ENCODE measurements at places on chromosomes 2 and 18.

GRCh38 chr2:1256632-1257324 lies 156.5 kb upstream of the TPO start:
- no peak for DNase-seq

DNA sequence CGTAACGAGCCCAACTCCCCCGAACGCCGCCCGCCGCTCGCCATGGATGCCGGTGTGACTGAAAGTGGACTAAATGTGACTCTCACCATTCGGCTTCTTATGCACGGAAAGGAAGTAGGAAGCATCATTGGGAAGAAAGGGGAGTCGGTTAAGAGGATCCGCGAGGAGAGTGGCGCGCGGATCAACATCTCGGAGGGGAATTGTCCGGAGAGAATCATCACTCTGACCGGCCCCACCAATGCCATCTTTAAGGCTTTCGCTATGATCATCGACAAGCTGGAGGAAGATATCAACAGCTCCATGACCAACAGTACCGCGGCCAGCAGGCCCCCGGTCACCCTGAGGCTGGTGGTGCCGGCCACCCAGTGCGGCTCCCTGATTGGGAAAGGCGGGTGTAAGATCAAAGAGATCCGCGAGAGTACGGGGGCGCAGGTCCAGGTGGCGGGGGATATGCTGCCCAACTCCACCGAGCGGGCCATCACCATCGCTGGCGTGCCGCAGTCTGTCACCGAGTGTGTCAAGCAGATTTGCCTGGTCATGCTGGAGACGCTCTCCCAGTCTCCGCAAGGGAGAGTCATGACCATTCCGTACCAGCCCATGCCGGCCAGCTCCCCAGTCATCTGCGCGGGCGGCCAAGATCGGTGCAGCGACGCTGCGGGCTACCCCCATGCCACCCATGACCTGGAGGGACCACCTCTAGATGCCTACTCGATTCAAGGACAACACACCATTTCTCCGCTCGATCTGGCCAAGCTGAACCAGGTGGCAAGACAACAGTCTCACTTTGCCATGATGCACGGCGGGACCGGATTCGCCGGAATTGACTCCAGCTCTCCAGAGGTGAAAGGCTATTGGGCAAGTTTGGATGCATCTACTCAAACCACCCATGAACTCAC lies 673 bp downstream of the PCBP1 start:
- peak; percentile 72 for DNase-seq

DNA sequence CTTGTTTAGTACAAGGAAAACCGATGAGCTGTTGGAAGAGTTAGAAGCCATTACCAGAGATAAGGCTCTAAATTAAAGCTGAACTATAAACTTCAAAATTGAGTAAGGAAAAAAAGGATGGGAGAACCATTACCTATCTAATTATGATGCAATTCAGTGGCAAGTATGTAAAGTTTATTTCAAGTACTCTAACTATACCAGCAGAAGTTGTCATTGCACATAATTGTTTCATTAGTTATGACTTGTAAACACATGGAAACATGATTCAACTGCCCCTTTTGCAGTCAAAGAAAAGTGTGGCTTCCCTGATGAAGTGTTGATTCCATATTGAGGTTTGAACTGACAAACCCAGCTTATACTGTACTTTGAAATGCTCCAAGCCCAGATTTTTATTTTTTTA lies 324.1 kb upstream of the KCNJ3 start:
- DNase-seq = no peak

DNA sequence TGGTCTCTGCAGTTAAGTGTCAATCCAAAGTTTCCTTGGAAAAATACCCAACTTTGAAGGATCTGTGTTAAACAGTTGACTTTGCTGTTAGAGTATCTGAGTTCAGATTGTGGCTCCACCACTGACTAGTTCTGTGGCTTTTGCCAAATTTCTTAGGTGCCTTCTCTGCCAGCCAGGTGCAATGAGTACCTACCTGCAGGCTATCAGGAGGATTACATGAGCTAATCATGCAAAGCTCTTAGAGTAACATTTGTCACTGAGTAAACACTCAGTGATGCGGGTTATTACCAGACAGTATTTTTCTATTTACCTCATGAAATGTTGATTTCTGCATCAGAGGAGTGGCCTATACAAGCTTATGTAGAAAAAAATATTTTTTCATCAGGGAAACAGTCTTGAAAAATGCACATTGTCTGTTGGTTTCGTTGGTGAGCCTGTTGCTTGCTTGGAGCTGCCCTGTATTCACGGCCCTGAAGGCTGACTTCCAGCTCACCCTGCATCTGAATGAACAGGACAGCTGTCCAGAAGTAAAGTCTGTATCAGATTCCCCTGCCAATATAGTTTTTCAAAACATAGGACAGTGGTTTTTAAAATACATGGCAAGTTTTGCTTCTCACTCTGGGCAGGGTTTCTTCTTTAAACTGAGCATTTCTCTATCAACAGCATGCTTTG lies 235.1 kb downstream of the CDCA7 start:
- DNase-seq = no peak

DNA sequence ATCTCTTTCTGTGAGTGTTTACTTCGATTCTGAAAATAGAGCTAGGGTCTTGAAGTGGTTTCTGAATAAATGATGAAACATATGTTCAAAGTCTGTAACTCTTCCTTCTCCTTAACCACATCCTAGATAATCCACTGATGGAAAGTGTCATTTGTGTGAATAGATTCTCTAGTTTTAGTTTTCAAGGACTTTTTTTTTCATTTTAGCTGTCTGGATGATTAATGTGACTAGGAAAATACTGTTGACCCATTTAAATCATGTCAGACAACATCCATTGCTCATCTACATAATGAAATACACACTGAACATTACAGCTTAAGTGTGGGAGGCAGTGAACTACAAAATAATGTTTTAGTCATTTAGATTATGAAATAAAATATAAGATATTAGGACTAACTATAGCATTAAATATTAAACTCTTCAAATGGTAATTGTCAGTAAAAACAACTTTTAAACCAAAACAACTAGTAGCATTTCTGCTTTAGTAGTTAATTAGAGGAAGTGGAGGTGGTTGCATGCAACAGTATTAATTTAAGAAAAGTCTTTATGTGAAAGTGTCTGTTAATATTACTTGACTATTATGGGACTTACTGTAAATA lies 39.1 kb upstream of the DLX1 start:
- no peak for DNase-seq

DNA sequence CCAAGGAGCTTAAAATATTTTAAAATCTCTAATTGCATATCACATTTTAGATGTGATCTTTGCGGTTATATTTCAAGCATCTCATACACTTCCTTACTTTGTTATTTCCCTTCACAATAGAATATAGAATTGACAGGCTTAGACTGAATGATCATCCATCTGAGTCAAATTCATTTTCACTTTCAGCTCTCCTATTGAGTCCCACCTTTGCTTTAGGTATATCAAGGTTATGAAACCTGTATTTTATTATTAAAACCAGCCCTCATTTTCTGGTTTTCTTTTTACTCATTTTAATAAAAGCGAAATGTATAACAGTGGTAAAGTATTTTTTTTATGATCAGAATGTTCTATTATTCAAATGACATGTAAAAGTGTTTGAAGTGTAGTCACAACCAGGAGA lies 162.9 kb upstream of the KYNU start:
- no peak for DNase-seq
